ENCODE measurements at places on chromosomes 2 and 18.

GRCh38 chr2:2755990-2756389 lies 424.9 kb upstream of the MYT1L start:
- DNase-seq: no peak

DNA sequence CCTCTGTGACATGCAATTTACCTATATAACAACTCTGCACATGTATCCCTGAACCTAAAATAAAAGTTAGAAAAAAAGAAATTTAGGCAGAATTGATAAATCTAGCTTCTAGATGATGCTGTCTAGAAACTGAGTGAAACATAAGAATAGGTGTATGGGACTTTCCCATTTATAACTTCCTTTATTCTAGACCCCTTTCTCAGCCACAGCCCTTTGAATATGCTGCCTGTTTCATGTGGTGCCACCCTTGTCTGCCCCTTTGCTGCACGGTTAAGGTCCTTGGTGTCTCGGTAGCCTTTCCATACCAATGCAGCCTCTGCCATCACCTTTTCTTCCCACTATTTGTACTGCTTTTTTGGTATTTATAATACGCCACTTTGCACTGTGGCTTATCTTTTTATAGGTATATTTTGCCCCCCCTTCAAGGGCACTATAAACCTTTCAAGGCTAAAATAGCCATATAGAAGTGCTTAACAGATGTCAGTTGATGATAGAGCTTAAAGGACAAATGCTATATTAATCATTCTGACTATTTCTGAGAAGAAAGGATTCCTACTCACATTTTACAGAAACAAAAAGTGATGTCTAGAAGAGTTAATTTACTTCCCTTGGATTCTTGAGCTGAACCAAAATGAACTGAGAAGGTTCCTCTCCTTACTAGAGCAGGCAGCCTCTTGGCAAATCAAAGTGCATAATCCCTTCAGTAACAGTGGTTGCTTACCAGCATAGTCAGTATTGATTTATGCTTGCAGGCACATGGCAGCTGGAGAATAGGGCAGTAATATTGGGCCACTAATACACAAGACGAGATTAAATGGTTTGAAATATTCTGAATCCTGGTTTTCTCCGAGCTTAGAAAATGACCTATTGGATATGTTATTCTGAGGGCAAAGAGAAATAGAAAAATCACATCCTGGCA lies 88.1 kb upstream of the CYP26B1 start:
- DNase-seq: no peak

GRCh38 chr18:60044290-60045006 lies 144.7 kb downstream of the PMAIP1 start:
- DNase-seq: no peak

DNA sequence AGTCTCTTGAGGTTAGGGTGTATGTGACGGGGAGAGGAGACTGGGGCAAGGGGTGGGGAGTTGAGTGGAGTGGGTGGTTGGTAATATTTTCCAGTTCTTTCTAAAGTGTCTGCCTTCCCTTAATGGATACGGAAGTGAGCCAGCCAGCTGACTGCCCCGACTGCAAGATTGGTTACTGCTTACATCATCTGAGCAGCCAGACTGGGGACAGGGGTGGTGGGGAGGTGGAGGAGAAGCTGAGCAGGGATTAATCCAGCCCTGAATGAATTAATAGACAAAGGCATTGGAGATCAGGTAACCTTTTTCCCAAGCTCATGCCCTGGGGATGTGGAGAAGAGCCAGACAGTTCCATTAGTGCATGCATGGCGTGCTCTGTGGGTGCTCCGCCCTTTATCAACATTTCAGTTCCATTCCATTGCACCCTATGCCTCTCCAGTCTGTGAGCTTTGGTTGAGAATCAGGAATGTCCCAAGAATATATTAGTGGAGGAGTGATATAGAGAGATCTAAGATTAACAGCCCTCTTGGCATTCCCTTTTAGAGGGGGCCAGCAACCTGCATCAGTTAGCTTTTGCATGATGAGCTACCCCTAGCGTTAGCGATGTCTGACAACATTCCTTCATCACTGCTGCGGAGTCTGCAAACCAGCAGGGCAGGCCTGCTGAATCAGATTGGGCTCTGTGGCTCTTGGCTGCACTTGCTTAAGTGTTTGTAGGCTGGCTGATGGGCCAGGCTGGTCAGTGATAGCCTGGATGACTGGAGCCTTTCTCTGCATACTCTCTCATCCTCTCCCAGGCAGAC lies 67.4 kb downstream of the TNP1 start:
- peak; percentile 63 for DNase-seq

DNA sequence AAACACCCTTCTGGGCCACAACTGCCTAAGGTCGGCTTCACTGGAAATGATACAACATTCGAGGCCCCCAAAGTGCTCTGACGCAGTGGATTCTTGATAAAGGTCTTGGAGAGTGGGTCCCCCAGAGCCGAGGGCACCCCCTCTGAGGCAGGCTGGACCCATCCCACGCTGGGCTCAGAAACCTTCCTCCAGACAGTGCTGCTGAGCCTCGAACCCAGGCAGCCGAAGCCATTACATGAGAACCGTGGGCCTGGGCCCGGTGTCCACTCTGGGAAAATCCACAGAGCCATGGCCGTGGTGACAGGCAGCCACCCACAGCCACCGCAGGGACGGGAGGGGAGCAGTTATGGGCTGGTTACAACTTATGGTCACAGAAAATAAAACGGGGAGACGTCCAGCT lies 81.4 kb upstream of the ID2 start:
- no peak for DNase-seq

- DNase-seq: no peak
Observed at GRCh38 chr18:33560686-33561370, 17.2 kb upstream of the ASXL3 start.

DNA sequence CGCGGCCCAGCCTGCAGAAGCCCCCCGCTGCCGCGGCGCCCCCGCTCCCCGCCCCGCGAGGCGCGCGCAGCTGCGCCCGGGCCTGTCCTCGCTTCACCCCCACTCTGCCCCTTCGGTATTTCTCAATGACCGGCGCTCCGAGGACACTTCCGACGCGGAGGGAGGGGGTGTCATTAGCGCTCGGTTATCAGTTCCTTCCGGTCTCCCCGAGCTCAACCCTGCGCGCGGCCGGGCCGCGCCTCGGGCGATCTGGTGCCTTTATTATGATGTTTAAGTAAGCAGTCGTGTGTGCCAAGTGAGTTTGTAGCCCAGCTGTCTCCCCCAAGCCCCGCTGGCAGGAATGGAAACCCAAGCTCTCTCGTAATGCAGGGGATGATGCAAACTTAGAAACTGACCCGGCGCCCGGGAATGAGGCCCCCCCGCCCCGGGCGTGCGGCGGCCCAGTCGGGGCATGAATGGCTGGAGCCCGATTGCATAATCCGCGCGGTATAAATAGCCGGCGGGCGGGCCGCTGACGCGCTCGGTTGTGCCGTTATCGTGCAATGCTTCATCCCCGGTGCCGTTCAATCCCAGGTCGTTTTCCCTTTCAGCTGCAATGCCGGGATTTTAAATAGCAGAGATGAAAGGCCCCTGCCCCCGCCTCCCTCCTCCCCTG lies 3.9 kb upstream of the SPRED2 start:
- DNase-seq: peak; percentile 96

GRCh38 chr2:51013933-51014526 lies 17.9 kb downstream of the NRXN1 start:
- no peak for DNase-seq

GRCh38 chr2:232966122-232966521 lies 46.9 kb downstream of the NGEF start:
- DNase-seq: no peak

DNA sequence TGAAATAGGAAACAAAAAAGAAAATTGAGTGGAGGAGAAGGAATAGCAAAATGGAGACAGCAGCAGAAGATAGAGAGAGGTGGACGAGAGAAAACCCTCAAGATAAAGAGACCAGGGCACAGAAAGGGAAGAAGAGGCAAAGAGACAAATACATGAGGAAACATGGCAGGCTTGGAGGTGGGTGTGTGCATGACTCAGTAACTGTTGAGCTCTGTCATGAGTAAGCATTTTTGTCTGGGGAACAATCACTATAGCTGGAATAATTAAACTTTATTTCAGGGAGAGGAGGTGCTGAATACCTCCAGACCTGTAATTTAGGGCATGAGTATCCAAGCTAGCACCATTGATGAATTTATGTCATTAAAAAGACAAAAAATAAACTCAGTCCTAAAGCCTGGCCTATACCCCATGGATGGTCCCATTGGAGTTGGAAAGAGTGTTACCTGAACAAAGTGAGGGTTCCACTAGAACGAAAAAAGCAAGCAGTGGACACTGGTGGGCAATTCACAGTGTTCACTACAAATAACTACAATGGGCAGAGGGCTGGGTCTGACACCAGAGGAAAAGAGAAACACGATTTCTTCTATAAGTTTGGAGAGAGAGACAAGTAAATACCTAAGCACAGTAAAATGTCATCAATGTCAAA lies 145.5 kb downstream of the ADCYAP1 start:
- DNase-seq: no peak

GRCh38 chr18:50674307-50674980 lies 114.6 kb downstream of the MAPK4 start:
- peak; percentile 51 for DNase-seq

GRCh38 chr2:16249246-16250055 lies 309.1 kb downstream of the MYCN start:
- DNase-seq: no peak

DNA sequence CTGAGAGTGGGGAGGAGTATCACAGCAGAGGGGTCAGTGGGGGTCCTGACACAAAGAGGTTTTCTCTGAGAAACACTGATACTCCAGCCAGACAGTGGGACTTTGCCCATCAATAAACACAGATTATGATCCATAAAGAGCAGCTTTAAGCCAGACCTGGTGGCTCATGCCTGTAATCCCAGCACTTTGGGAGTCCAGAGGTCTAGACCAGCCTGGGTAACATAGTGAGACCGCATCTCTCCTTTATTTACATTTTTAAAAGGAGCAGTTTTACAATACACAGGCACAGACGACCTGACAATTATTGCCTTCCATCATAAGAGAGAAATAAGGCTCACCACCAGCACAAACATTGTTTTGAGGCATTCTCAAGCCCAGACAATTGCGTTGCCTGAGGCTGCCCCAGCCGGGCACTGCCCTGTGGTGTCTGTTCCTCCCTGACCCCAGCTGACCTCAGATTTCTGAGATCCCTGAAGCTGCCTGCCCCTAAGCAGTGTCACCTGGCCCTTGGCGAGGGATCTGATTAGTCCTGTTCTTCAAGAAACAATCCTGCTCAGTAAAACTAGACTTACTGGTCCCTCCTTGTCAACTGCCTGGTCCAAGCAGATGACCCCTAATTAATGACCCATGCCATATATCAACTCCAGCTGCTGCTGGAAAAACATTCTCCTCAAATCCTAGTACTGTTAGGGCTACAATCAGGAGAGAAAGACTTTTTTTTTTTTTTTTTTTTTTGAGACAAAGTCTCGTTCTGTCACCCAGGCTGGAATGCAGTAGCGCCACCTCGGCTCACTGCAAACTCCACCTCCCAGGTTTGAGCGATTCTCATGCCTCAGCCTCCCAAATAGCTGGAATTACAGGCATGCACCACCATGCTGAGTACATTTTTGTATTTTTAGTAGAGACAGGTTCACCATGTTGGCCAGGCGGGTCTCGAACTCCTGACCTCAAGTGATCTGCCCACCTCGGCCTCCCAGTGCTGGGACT lies 59.4 kb upstream of the SOS1 start:
- DNase-seq: no peak

- no peak for DNase-seq
Observed at GRCh38 chr2:28062867-28063266, 172.3 kb downstream of the BABAM2 start.

DNA sequence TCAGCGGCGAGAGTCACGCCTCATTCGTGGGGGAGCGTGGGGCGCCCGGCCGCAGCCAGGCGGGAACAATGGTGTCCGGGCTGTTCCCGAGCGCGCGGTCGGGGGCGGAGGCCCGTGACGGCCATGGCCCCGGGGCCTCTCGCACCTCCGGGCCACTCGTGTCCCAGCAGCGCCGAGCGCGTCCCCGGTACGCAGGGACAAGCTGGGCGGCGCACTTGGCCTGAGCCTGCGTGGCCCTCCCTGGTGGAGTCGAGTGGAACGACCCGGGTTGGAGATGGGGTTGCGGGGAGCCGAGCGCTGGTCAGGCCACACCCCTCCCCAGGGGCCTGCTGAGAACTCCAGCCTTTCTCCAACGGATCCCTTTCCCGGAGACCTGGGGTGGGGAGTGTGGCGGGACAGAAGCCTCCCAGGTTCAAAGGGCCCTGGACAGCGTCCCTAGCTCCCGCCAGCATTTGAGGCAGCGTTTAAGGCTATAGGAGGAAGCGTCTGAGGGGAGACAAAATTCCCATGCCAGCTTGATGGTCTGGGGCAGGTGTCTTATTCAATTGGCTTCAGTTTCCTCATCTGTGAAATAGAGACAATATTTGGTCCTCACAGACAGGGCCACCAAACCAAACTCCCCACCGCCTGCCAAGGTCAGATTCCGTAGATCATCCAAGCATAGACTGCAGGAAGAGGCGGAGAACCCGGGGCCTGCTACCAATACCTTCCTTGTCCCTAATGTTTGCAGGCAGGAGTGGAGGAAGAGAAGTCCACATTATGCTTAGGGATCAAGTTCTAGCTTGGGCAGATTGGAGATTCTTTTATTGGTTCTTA lies 553 bp downstream of the CNDP2 start:
- peak; percentile 81 for DNase-seq

- DNase-seq: no peak
Observed at GRCh38 chr2:42984081-42984480, 191.7 kb upstream of the HAAO start.

- no peak for DNase-seq
Observed at GRCh38 chr18:45363196-45363595, 252.1 kb upstream of the SLC14A2 start.

GRCh38 chr18:59140302-59140885 lies 710 bp downstream of the SEC11C start:
- DNase-seq: no peak

GRCh38 chr18:67151366-67151765 lies 365.2 kb downstream of the DSEL start:
- DNase-seq: no peak

GRCh38 chr2:29017716-29018435 lies 36.8 kb downstream of the TOGARAM2 start:
- peak; percentile 33 for DNase-seq

- DNase-seq: no peak
Observed at GRCh38 chr2:7270011-7270431, 352.8 kb downstream of the RNF144A start.

- DNase-seq: no peak
Observed at GRCh38 chr2:144181001-144181400, 338.9 kb downstream of the ZEB2 start.

- no peak for DNase-seq
Observed at GRCh38 chr2:144854596-144854995, 334.7 kb upstream of the ZEB2 start.

DNA sequence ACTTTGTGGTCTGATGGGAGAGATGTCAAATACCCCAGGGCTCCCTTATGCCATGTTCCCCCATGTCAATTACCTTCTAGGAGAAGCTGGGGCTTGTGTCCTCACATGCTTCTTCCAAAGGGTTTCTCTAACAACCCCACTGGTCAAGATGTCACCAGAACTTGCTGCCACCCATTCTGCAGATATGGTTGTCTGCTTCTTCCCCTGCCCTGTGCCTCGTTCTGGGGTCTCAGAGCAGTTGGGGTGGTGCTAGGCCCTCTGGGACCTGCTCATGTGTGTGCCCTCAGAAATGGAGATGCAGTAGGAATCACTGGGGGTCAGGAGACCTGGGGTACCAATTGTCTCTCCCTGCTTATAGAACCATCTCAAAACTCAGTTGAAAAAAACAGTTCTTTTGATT lies 268.6 kb downstream of the MYCN start:
- DNase-seq: no peak
